ENCODE measurements at places on chromosomes 11 and 22. TPM values are rescaled to one million over a fixed set of nuclear protein-coding genes. Genes with fewer than 3 reads are reported as not detected.

Gene NRIP3
- 3.1 TPM for total RNA-seq

Gene PRODH
- 1.1 TPM for total RNA-seq

Gene PHLDB1
- total RNA-seq: 54.0 TPM

Gene ROBO3
- total RNA-seq: 18.0 TPM

GRCh38 chr22:37769056-37769455 is 38.7 kb upstream of the GCAT start:
- DNase-seq: no peak

DNA sequence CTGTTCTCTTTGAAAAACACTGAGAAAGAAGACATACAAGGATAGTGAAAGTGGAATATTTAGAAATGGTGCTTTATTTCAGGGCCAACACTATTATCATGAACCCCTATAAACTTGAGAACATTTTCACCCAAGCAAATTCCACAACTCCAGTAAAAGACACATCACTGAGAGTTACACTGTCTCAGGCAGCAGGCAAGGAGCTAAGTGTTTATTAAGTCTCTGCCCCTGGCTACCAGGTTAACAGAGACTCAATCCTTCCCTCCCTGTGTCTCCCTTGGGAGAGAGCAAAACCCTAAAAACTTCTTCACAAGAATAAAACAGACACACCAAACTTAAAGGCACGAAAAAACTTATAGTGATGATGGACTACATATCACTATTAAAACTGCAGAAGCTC is 18.5 kb downstream of the MPPED2 start:
- DNase-seq: no peak

- DNase-seq: no peak
These were observed 437.8 kb upstream of the CADM1 start for GRCh38 chr11:115942011-115942410.

GRCh38 chr11:15434529-15434928 is 319.8 kb downstream of the INSC start:
- no peak for DNase-seq

- DNase-seq: no peak
These were observed 787 bp downstream of the SMDT1 start for GRCh38 chr22:42080287-42080686.

- DNase-seq: no peak
These were observed 1457.7 kb downstream of the BRD1 start for GRCh38 chr22:48369789-48370507.

DNA sequence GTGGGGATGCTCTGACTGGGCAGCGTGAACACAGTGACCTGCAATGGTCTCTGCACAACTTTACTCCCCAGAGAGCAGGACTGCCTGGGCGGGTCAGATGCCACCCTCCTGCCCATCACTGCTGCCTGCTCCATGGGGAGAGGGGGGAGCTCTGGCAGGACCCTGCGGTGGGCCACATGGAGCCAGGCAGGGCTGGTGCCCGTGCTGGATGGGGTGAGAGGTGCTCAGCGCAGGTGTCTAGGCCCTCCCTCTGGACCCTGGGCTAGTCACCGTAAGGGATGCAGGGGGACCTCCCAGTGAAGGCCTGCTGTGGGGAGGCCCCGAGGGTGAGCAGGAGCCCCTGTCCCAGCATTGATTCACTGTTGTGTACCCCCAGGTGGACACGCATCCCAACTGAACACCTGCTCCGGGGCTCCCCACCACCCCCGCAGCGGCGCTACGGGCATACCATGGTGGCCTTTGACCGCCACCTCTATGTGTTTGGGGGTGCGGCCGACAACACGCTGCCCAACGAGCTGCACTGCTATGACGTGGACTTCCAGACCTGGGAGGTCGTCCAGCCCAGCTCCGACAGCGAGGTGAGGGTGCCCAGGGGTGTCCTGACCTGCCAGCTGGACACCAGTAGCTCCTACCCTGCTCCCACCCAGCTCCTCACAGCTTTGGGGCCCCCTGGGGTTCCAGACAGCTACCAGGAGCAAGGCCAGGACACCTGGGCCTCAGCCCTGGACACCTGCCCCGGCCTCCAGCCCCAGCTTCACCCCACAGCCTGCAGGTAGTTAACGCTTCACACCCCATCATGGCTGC is 9.4 kb downstream of the LZTR1 start:
- DNase-seq: no peak

- no peak for DNase-seq
These were observed 44.6 kb upstream of the PPARA start for GRCh38 chr22:46105494-46106278.

Measured in urinary bladder (tissue), 4 donors.